T-helper 17 cell (primary cell): ENCODE measurements at places on chromosomes 2 and 18.

- DNase-seq = no peak
Measured at GRCh38 chr2:224934526-224935188, 107.6 kb downstream of the DOCK10 start.

- DNase-seq = no peak
Measured at GRCh38 chr2:29844713-29845326, 76.6 kb downstream of the ALK start.

DNA sequence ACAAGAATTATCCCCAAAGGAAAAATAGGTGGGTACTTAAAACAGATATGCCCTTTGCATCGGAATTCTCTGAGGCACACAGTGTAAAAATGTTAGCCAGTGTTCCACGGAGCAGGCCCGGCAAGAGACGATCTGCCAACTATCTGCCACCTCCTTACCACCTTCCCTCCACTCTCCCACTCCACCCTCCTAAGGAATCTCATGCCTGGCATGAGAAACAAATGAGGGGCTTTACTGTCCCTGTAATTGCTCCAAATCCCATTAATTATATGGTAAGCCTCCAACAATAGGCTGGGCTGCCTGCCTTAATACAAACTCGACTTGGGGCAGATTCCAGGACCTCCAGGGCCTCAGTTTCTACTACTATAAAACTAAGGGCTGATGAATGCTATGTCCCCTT lies 102.3 kb downstream of the ZBTB7C start:
- DNase-seq = no peak

DNA sequence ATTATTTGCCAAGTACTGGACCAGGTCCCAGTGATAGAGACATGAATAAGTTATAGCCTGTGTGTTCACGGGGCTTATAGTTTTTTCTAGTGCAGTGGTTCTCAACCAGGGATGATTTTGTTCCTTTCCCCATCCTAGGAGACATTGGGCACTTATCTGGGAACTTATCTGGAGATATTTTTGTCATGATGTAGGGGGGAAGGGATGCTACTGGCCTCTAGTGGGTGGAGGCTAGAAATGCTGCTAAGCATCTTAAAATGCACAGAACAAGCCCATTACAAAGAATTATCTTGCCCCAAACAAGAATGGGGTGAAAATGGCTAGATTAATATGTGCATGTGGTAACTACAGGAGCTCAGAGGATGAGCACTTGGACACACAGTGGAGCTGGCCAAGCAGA lies 75.2 kb downstream of the KLHL29 start:
- DNase-seq = no peak

DNA sequence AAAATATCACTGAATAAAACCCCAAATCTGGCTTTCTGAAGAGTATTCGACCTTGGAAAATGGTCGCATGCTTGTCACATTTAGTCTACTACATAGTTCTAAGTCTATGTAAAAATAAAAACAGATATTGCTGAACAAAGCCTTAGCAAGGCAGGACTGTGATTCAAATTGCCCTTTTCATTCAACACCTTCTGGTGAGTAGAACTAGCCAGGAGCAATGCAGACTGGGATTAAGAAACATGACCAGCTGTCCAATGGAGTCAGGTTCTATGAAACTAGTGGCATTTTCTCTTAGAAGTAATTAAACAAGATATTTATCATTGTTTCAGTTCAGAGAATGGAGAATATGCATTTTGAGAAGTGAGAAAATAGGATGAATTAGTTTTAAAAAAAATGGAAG lies 1260.5 kb upstream of the ACVR2A start:
- no peak for DNase-seq

DNA sequence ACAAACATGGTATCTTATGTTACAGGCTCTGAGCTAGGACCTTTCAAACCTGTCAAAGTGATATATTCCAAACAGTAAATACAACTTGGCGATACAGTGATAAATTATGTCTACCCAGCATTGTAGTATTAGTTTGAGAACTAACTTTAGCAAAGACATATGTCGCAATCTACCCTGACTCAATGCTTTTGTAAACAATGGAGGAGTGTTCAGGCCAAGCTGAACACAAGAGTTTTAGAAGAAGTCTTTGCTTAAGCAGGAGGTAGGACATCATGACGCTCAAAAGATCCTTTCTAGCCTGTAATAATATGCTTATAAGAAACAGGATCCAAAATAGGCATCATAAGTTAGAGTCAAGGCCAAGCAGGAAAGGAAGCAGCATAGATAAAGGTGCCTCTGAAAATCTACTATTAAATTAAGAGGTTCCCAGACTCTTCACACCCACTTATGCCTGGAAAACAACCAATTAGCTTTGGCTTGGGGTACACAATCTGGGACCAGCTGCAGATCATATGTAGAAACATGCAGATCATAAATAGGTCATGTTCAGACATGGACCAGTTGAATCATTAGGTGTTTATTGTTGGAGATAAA lies 132.5 kb downstream of the CSRNP3 start:
- DNase-seq = no peak

- no peak for DNase-seq
Measured at GRCh38 chr2:223618172-223619035, 16.2 kb upstream of the SCG2 start.

DNA sequence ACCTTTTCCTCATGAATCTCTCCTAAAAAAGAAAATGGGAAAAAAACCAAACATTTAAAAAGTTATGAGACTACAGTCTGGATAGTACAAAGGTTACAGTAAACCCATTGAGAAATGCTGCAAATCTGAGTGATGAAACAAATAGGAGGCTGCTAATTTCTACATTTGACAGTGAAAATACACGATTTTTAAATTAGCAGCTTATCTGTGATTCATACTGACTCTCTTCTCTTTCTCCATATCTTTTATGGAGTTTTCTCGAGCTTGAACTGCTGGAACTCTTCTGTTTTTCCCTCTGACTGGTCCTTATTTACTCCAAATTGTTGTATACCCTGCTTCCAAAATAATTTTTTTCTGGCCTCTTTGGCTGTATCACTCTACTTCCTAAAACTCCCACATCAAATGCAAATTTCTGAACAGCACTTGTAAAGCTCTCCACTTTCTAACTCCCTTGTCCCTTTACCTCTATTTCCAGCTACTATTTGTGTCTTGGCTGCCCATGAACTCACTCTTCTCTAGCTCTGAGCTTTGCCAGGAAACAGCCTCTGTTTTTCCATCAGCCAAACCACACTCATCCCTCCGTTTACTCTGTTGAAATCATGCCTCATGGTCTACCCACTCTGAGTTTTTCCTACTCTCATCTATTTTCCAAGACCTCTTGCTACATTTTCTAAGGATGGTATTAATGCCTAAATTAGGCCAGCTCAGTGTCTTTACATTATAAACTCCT lies 73.7 kb downstream of the RBMS1 start:
- DNase-seq = no peak

DNA sequence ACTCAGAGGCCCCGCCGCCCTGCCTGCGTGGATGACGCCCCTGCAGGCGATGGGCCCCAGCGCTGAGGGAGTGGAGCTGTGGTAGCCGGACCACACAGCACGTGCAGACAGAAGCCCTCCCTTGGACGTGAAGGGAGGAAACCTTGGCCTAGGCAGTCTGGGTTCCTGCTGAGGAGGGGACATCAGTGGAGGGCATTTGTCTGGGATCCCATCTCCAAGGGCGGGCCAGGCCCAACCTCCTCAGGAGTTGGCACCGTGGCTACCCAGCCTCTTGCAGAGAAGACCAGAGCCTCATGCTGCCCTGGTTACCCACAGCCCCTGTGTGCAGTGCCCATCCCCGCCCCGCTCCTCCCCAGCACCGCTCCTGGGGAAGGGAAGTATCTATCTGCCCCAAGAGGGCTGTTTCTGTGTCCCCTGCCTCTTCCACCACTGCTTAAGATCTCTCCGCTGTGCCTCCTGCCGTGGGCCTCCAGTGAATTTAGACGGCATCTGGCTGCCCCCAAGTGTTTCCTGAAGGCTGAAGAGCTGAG lies 241.8 kb downstream of the KLHL29 start:
- no peak for DNase-seq

DNA sequence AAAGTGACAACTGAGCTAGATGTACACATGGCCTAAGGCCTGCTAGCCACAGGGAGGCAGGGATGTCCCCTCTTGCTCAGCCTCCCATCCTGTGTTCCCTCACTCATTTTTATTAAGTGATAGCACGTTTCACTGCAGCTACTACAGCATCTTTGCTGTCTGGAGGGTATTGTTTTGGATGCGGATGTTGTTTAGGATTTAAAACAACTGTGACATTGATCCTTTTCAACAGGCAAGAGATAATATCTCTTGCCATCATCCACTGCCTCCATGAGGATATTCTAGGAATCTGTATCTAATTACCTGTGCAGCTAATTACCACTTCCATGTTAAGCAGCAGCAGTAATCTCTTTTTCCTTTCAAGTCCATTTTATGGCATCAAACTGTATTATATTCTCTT lies 345.4 kb downstream of the PARD3B start:
- DNase-seq = no peak

GRCh38 chr2:218979846-218980734 lies 4.9 kb downstream of the FEV start:
- DNase-seq = peak; percentile 69

DNA sequence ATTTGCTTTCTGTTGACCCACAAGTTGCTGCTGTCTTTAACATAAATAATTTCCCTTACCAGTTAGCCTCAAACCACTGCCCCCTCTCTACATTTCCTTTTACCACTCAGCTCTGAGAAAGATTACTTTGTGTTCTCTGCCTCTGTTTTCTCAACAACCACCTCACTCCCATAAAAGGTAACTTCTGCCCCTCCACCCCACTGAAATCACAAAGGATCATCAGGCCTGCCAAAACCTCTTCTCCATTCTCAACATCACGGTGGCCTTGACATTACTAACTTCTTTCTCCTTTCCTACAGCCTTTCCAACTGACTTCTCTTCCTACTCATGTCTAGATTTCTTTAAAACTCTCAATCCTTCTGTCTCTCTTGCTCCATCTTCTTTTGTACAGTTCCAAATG lies 10.1 kb downstream of the ACADL start:
- DNase-seq = no peak

GRCh38 chr2:106565599-106565998 lies 78.4 kb downstream of the CD8B2 start:
- DNase-seq = no peak

DNA sequence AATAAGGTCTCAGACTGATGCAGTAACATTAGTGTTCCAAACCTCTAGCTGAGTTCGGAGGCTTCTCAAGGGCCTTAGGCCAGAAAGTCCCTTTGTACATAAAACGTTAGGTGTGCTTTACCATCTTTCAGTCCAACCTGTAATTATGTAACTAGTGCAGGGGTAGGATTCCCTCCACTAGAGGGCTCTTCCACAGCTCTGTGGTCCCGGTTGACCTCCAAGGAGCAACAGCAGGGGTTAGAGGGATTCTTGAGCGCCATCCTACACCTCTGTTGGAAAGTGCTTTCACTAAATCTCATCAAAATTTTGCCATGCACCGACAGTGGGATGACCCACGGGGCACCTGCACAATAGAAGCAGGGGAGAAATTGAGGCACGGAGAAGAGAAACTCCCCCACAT lies 155.8 kb upstream of the LRP1B start:
- DNase-seq = no peak

GRCh38 chr2:224428787-224429440 lies 27.0 kb upstream of the FAM124B start:
- DNase-seq = no peak

GRCh38 chr2:15749460-15750432 lies 158.1 kb downstream of the DDX1 start:
- DNase-seq = no peak

- DNase-seq = no peak
Measured at GRCh38 chr2:60513996-60514395, 39.5 kb downstream of the BCL11A start.

DNA sequence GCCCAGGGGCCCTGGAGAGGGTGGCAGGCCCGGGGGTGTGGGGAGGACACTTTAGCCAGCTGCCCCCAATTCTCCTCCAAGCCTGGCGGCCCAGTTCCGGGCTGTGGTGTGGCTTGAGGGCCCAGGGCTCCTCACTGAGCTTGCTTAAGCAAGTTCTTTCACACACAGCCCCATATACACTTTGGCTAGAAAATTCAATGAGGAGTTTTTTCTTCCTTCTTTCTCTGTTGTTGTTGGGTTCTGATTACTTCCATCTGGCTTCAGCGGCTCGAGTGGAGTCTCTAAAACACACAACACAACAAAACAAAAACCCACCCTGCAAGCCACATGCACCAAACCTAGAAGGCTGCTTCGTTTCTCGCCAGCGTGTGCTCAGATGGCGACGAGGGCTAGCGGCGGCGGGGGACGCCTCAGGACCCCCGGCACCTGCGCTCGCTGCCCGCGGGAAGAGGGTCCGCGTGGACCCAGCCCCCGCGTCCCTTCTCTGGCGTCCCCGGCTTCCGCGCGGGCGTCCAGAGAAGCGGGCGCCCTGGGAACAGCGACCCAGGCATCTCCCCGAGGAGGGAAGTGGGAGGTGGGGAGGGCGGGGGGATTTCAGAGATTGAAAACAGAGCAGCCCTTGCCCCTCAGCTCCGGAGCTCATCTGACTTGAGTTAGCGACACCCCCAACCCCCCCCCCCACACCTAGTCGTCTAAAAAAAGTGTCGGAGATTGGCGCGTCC lies 577 bp upstream of the GLI2 start:
- no peak for DNase-seq

- DNase-seq = no peak
Measured at GRCh38 chr2:238438856-238439849, 12.4 kb downstream of the ASB1 start.
